AG09319 (cell line): ENCODE measurements at places on chromosomes 16 and 17.

- DNase-seq: no peak
Measured at GRCh38 chr16:51211148-51211547, 60.1 kb upstream of the SALL1 start.

GRCh38 chr17:39118674-39119419, 32.6 kb downstream of the PLXDC1 start:
- DNase-seq: no peak

GRCh38 chr17:29376667-29377270, 13.4 kb upstream of the TAOK1 start:
- DNase-seq: no peak

GRCh38 chr16:58958749-58959148, 224.6 kb upstream of the GOT2 start:
- DNase-seq: no peak

- DNase-seq: no peak
Measured at GRCh38 chr16:57196753-57197152, 10.6 kb downstream of the RSPRY1 start.

DNA sequence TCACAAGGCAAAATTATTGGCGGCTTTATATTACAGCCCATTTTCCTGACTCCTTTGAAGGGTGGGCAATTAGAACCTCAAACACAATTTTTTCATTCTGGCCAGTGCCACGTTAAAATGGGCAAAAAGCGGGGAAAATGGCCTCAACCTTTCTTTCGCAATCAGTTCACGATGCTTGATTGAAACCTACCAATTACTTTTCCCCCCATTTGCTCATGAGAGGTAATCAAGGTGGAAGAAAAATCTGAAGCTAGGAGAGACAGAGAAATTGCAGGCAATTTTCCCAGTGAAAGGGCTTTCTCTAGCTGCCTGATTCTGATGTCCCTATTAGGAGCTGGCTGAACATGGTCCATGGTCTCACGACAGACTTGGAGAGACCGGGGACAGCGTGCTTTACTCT, 215.1 kb downstream of the SLC39A11 start:
- no peak for DNase-seq

- no peak for DNase-seq
Measured at GRCh38 chr17:44133918-44134476, 7.7 kb upstream of the HROB start.

- no peak for DNase-seq
Measured at GRCh38 chr17:28518578-28518977, 12.4 kb downstream of the FOXN1 start.

- no peak for DNase-seq
Measured at GRCh38 chr16:3949946-3950342, 69.4 kb upstream of the CREBBP start.

DNA sequence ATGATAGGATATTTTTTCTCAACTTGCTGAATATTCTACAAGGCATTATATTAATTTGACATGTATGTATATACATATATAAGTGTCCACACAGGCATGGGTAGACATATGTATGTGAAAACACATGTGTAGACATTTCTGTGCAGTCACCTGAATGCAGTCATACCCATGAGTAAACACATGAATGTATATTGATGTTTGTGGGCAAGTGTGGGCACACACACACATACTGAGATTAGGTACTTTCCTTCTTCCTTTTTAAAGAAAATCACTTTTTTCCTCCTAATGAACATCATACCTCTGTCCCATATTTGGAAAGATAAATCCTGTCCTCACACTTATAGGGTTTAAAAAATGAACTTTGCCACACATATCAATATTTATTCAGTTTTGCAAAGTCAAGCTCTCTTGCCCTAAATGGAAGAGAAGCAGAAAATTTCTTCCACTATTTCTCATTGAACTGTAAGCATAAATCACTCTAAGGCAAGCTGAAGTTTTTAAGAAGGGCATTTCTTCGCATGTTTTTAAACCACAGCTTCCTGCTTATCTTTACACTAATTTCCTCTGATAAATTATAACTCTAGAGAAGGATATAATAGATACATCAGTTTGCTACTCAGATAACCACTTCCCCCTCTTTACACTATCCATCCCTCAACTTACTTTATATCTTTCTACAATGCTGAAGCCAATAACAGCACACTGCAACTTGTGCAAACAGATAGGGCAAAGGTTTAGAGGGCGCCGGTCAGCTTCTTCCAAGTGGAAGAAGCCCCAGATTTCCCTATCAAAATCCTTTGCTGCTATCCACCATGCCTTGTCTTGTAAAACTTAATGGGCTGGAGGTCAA, 49.6 kb upstream of the LRRC37A3 start:
- DNase-seq: no peak

DNA sequence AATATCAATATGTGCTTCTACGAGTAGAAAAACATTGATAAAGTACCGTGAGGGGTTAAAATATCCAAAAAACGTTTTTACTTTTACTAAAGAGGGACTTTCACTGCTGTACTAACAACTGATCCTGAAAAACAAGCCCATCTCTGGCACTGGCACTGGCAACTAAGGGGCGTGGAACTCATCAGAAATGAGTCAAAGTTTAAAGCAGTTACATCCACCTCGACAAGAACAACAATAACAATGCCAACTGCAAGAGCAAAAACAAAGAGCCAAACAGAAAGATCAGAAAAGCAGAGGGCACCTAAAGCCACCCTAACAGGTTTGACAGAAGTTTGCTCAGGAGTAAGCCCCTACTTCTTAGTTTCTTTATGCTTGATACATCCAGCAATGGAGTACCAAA, 13.1 kb downstream of the MBTPS1 start:
- DNase-seq: no peak

DNA sequence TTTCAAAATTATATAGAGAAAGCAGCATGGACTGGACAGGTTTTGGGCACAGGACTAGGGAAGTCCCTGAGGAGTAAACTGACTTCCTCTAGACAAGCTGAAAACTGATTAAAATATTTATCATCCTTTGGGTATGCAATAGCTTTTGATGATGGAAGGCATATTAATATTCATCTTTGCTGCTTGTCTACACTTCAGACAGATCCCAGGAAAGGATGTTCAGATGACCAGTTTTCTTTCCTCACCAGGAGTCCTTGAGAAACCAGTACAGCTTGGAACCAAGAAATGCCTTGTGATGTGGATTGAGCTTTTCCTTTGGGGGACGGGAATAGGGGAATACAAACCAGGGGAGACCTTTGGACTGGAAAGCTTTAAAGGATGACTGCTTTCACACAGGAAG, 195.5 kb downstream of the FTO start:
- DNase-seq: no peak

DNA sequence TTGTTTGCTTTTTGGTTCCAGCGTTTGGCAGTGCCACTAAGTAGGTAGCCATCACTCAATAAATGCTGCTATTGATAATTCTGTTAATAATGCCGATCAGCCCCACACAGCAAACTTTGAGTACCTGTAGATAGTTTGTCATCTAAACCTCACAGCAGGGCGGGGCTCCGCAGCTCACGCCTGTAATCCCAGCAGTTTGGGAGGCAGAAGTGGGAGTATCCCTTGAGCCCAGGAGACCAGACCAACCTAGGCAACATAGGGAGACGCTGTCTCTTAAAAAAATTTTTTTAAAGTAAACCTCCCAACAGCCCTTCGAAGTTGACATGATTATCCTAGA, 1.6 kb downstream of the BFAR start:
- no peak for DNase-seq

- no peak for DNase-seq
Measured at GRCh38 chr17:65489413-65490155, 71.9 kb downstream of the AXIN2 start.

- DNase-seq: no peak
Measured at GRCh38 chr17:74659889-74660288, 36.4 kb upstream of the CD300E start.

DNA sequence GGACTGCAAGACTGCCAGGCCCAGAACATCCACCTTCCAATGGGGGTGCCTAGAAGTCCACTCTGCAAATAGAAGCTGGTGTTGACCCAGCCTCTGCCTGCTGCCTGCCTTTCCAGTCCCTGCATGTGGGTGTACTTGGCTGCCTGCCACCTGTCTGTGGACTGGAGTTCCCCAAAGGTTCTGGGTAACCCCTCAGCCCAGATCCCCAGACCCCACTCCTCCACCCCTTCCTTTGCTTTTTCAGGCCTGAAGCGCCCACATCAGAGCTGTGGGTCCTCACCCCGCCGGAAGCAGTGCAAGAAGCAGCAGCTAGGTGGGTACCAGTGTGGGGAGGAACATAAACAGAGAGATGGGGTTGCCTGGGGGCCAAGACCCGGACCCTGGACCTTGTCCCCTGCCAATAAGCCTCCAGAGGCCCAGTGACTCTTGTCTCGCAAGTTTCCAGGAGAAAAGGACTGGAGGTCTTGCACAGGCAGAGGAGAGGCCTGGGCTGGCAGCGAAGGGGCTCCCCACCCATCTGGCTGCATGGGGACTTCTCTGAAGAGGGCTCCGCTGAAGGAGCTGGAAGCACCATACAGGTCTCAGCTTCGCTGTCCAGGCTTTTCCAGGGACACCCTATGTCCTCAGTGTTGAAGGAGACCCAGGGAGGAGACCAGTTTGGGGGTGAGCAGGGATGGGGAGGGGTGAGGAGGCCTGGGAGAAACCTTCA, 34.3 kb downstream of the NLRC5 start:
- DNase-seq: no peak

- DNase-seq: no peak
Measured at GRCh38 chr16:47625115-47625567, 164.0 kb downstream of the PHKB start.

DNA sequence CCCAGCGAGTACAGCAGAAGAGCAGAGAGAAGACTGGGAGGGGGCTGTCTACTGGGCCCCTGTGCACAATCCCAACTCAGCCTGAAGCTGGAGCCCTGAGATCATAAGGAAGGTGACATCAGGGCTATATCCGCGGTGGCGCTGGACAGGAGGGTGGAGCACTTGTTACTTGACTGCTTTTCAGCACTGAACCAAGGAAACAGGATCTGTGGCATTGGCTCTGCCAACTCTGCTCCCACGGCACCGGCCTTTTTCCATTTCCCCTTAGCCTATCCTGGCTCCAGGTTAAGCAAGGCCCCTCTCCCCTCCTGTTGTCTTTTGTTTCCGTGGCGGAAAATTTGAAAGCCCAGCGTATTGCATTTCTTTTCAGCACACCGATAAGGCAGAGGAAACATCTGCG, 125.0 kb upstream of the IRX3 start:
- no peak for DNase-seq

- no peak for DNase-seq
Measured at GRCh38 chr17:50832267-50832863, 3.0 kb upstream of the WFIKKN2 start.
